ENCODE measurements at places on chromosomes 1 and 21.

DNA sequence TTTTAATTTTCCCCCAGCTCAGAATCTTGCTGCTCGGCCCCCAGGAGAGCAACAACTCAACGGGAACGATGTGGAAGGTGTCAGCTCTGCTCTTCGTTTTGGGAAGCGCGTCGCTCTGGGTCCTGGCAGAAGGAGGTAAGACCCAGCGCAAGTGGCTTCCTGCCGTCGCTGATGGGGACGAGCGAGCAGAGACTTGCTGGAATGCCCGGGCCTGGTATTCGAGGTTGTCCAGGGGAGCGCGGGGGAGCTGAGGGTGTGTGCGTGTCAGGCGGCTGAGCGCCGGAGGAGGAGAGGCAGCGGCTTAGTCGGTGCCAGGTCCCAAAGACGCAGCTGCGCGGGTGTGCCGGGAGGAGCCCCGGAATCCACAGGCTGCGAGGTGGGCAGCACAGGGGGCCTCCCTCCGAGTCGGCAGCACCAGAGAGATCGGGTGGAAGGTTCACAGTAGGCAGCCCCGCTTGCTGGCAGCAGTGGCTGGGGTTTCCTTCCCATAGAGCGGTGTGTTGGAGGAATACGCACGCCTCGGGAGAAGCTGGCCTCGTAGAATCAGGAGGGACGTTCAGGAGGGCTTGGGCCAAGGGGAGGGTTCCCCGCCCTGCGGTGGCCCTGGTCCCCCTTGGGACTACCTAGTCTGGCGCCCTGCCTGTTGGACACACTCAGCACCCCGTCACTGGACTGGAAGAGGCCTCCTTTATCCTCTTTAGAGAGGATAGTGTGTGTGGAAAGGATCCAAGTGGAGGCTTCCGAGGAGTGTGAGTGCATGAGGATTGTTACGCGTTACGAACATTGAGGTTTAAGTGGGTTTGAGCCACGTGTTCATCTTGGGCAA, 547 bp downstream of the PDPN start:
- peak; percentile 80 for DNase-seq

DNA sequence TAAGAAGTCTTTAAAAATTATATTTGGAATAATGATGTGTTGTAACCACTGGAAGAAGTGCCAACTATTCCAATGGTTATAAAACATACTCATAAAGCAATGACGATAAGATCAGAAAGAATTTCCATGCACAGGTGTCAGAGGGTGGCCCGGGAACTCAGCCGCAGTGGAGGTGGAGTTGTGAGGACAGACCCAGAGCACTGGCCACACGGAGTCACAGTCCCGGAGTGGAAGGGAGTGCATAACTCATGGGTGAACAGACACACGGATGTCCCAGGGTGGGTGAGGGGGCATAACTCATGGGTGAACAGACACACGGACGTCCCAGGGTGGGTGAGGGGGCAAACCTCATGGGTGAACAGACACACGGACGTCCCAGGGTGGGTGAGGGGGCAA, 2.5 kb downstream of the KRTAP10-4 start:
- DNase-seq = no peak

DNA sequence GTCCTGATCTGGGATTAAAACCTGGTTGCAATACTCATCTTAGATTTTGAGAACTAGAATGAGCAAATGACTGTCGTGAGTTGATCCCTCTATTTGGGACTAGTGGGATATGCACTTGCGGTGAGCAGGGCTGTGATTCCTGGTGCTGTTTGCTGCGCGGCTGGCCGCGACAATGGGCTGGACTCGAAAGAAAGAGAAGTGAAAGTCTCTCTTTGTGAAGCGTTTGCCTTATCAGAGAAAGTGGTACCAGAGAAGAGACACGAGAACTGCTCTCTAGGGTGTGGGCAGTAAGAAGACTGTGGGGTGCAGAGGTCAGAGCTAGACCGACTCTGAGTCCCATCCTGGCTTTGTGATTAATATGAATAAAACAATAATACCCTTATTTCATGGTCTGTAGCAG, 8.6 kb downstream of the ST6GALNAC3 start:
- DNase-seq = no peak

DNA sequence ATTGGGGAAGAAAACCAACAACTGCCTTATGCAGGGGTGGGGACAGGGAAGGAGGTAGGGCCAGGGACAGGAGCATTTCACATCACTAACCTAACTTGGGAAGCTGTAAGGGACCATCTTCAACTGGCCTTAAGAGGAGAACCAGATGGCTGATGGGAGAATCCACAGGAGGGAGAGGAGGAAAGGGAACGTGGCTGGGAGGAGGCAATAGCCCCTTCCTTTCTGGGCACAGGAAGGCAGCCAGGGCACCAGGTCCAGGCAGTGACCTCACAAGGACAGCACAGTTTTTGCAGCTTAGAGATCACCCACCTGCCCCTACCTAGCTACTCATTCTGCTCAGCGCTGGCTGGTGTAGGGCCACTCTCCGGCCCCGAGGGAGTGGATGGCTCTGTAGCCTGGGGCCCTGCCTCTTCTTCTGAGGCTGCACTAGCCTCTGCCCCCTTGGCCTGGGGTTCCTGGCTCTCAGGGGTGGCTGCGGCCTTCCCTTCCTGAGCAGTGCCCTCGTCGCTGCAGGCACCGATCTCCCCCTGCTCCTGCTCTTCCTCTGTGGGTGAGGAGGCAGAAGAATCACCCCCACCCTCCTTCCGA, 1.7 kb downstream of the MARCKSL1 start:
- no peak for DNase-seq

DNA sequence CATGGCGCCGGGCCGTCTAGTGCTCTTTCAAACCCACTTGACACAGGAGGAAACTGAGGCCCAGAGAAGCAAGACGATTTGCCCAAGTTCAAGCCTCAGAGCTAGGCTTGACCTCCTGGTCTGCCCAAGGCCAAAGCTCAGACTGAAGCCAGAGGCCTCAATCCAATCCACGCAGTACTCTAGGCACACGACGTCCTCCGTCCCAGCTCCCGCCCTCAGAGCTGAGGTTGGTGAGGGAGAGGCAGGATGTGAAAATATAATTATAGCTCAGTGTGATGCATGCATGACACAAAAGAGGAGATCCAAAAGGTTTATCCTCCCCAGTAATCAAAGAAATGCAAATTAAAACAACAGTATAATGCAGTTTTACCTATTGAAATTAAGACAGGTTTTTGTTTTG, 15.5 kb upstream of the ADGRB2 start:
- no peak for DNase-seq

- no peak for DNase-seq
Observed at GRCh38 chr1:9212735-9213134, 21.8 kb upstream of the H6PD start.

GRCh38 chr1:192629612-192630011, 6.3 kb upstream of the RGS13 start:
- no peak for DNase-seq

DNA sequence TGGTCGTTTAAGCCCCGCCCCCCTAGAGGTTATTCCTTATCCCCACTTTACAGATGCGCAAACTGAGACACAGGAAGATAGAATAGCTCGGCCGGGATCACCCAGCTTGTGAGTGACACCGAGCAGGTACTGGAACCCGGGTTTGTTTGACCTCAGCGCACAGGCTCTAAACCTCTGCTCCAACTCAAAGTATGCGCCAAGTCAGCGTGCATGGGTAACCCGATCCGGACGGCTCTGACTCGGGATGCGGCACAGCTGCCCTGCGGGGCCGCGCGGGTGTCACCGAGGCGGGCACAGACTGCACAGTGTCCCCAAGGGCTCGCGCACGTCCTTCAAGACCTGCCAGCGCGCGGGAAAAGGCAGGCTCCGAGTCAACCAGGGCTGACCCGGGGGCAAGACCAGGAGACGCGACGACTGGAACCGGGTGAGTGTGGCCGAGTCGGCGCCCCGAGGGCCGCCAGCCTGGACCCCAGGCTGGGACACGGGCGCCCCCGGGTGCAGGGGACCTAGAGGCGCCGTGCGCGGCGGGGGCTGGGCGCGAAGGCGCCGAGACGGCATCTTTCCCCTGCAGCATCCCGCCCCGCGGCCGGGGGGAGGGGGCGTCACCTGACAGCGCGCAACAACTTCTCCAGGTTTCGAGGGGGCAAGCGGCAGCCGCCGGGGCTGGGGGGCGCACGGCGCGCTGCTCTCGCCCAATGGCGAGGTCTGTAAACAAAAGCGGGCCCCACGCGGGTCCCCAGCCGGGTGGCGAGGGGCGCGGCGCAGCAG, 101.9 kb upstream of the SOD1 start:
- DNase-seq = no peak

- peak; percentile 80 for DNase-seq
Observed at GRCh38 chr1:64898107-64898861, 68.1 kb downstream of the JAK1 start.

DNA sequence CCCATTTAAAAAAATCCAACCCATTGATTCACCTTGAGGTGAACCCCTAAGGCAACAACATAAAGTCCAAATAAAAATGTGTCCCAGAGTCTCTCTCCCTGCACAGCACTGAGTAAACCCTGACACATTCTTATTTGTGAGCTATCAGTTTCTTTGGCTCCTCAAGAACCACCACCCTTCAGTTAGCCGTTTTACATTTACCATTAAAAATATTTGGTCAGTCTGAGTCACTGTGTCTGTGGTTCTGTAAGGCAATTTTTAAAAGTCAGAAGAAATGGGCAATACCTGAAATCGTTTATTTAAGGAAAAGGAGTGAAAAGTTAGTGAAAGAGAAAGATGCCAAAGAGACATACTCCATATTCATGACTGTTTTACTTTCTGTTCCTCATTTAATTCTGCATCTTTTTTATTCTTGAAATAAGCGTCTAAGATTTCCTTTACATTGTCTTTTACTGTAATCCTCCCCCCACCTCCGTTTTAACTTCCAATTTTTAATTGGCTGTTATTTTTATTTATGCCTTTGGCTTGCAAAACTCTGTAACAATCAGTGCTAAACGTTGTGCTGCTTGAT, 91.7 kb upstream of the IVNS1ABP start:
- no peak for DNase-seq

DNA sequence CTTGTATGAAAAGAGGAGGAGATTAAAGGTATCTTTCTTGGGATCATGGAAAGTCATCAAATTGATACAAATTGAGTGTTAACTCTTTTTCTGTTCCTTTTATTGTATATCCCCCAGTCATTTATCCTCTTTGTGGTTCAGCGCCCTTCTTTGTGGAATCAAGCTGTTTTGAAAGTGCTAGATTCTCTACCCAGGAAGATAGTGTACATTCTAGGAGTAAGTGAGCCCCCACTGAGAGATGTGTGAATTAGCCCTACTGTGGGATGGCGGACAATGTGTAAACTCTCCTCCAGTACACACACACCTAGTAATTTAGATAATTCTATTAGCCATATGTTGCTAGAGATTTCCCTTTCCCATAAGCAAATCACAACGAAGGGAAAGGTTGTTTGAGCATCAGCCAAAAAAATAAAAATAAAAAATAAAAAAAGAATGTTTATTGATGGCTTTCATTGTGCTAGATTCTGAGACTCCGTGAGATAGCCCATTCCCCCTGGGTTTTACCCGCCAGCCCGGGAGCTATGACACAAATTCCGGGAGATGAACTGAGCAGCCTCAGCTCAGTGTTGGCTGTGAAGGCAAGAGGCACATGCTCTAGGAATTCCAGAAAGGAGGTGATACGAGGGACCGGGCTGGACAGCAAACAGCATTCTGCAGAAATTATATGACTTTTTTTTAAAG, 378.4 kb upstream of the RUNX1 start:
- DNase-seq = no peak

GRCh38 chr1:236945002-236945401, 59.2 kb downstream of the MT1HL1 start:
- DNase-seq = no peak

DNA sequence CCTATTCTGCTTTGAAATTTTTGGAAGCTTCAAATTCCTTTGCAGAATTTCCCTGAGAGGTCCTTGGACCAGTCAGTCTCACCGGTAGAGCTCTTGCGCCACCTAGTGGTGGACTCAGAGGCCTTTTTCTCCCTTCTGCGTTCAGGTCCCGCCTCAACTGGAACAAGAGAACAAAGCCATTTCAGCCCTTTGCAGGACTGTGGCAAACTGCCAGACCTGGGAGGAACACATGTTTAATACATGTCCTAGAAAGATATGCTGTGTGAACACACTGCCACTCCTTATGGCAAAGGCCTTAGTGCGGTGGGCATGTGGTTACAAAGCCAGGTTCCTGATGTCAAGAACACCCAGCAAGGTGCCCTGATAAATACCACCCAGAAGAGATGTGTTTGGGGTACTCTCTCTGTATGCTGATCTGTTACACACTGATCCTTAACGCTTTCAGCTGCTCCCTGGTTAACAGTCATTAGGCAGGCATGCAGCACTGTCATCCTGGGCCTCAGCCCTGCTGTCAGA, 82.2 kb upstream of the SSX2IP start:
- DNase-seq = peak; percentile 48

GRCh38 chr1:192512426-192513162, 63.0 kb upstream of the RGS1 start:
- DNase-seq = peak; percentile 7

GRCh38 chr1:163970699-163971098, 588.3 kb upstream of the PBX1 start:
- no peak for DNase-seq

GRCh38 chr21:16264319-16264718, 534.5 kb downstream of the USP25 start:
- DNase-seq = no peak

GRCh38 chr21:38660333-38661196, 145.2 kb upstream of the ETS2 start:
- DNase-seq = no peak

- no peak for DNase-seq
Observed at GRCh38 chr1:119416006-119416640, 1.2 kb downstream of the HSD3B2 start.

DNA sequence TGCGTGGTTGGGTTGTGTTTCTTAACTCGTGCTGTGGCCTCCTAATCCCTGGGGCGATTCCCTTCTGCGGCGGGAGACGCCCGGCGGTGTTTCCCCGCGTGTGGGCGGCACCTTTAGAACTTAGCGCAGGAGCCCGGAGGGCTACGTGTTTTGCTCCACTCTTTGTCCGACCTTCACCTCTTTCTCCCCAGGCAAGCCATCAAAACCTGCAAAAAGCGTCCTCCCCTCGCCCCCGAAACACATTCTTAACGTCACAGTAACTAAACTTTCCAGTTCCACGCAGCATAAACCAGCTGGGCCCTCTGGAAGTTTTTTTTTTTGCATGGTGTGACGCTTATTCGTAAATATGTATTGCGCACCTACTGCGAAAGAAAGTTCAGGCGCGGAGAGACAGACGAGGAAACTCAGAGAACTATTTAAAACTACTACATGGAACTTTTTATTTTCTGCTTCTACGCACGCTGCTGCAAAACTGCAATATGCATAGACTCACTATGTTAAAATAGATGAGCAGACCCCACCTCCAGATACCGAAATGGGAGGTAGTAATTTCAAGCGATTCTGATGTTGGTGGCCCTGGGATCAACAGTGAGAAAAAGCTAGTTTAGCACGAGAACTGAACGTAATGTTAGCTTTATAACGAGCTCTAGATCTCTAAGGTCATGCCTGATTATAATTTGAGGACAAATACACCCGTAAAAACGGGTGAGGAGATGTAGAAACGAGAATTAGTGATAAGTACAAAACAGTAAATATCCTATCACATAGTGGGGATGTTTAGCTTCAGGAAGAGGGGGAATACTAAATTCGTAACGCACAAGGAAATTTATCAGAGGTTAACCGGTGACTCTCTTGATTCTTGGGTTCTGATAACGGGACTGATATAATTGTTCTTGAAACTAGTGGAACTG, 920 bp downstream of the MTR start:
- no peak for DNase-seq

All from NCI-H226 (cell line).